ENCODE measurements at places on chromosomes 7 and 10.

DNA sequence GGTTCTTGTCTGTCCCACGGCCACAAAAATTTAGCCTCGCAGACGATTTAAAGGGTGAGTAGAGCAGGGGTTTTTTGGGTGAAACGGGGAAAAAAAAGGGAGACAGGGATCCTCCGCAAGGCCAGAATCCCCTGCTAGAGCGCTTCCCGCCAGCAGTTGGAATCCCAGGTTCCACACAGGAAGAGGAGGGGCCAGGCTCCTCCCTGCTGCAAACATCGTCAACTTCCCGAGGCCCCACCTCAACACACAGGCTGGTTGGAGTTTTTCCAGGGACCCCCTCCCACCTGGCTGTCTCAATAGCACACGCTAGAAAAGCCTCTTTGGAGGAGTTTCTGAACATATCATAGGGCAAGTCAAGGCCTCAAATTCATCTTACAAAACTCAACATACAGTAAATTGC lies 112.7 kb downstream of the MTERF1 start:
- no peak for DNase-seq

DNA sequence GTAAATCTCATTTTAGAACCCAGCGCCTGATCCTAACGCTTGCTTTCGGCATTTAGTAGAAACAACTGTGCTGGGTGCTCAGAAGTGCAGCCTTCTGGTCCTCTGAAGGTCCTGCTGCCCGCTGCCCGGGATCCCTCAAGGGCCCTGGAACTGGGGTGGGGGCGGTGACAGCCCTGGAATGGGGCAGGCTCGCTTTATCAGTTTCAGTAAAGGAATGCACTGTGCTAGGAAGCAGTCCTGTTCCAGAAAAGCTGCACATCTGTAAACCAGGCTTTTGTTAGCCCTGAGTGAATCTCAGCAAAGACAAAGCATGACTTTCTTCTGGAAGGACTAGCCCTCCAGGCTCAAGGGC lies 254.6 kb downstream of the TNS3 start:
- no peak for DNase-seq

GRCh38 chr7:47427051-47427643 lies 154.8 kb downstream of the TNS3 start:
- DNase-seq = no peak

DNA sequence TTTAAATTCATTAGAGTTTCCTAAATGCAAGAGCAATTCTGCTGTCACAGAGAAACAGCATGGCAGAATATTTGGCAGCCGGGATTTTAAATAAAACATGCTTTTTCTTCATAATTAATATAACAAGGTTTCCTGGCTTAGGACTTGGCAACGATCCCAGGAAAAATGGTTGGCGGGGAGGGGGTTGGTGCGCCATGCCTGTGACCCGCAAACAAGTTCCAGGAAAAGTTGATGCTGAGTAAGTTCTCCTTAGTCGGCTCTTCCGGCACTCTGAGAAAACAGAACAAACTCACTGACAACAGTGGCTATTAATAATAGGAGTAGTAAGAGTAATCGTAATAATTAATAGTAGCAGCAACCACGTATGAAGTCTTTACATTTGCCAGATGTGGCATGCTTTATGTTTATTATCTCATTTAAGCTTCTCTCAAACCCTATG lies 4.6 kb downstream of the HABP2 start:
- no peak for DNase-seq

- DNase-seq = no peak
Measured at GRCh38 chr10:110792476-110793125, 79.1 kb upstream of the PDCD4 start.

DNA sequence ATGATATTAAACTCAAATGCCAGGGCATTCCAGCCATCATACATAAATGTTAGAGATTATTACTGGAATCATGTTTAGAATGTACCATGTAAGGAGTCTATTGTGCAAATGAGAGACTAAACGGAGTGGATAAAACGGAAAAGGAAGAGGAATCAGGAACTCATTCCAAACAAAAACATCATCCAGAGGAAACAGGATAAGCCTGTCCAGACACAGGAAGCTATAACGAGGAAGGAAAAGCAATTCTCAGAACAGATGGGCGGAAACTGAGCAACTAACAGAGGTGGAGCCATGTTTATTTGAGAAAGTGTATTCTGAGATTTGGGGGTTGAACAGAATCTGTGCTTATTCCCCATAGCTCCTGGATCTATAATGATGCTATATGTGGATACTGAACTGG lies 52.3 kb upstream of the TRIM24 start:
- DNase-seq = no peak

GRCh38 chr10:33113466-33113865 lies 155.4 kb upstream of the ITGB1 start:
- DNase-seq = no peak

GRCh38 chr7:12708314-12708713 lies 20.9 kb downstream of the ARL4A start:
- DNase-seq = no peak

DNA sequence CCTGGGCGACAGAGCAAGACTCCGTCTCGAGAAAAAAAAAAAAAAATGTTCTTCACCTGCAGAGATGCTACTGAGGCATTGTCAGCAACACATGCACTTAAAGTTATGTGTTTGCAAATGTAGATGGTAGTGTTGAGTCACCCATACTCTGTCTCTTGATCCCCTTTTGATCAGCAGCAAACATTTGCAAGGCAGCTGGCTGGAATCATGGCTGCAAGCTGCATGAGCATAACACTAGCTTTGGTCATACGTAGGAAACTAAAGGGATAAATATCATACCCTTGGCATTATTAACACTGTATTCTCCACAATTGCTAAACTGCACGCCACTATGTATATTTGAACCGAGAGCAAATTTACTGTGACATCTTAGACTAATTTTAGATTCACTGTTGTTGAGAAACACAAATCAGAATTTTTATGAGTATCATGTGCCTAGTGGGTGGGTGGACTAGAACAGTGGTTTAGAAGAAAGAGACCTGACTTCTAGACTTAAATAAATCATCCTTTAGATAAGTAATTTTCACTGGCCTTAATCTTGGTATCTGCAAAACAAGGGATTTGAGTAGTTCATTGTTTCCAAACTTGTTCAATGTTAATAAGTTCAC lies 229.3 kb upstream of the MEOX2 start:
- no peak for DNase-seq

- DNase-seq = no peak
Measured at GRCh38 chr7:68065581-68065980, 1068.9 kb downstream of the TYW1 start.

DNA sequence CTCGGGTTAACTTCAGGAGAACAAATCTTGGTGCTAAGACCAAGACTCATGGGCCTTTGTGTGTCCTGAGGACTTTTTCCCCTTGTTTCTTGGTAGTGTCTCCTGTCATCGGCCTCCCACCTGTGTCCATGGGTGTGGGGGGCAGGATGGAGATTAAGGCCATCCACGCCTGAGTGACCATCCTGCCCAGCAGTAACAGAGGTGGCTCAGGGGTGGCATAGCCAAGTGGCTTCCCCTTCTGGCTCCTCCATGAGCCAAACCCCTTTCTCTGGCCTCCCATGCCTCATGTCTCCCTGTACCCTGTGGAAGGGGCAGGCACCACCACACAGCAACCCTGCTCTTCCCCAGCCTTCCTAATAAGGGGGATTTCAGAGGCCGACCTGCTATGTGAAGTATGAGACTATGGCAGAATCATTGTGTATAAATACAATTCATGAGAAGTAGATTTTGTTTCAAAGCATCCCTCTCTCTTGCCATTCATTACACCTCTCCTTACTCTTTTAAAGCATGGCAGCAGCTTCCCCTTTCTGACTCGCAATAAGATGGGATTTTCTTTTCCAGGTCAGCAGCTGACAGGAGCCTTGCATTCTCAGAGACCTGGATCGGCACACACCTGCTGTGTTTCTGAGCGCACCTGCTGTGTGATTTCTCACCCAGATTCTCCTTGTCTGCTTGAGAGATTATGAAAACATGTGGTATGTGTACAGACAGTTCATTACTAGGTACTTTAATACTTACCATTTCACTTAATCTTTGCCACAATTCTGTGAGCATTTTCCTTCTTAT lies 102.5 kb downstream of the XPNPEP1 start:
- no peak for DNase-seq

DNA sequence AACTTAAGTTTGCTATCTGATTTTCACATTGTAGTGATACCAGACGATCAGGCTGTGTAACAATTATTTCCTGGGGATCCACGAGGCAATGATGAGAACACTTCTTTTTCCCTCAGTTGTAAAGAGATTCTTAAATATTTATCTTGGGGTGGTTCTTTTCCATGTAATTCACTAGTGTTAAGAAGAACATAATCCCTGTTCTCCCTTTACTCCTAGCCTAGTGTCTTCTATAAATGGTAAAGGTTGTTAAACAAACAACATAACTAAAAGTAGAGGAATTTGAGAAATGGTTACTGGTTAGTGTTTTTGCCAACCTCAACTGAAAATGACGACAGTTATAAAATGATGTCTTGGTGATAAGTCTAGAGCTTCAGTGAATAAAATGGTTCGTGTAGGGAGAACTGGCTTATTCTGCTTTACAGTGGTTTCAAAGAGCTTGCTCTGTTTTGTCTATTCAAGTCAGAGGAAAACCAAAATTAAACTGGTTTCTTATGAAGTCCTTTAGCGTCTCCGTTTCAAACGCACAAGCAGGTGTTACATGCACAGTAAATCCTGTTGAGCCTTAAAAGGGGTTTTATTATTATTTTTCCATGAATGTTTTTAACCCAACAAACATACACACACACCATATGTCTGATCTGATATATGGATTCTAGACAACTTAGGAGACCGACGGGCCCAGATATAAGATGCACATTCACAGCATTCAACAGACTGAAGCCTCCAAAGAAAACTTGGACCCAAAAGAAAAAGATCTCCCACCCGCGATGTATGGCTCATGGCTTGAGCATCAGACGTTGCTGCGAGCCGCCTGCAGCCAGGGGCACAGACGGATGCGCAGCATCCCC lies 1.1 kb downstream of the TBX20 start:
- DNase-seq = no peak

DNA sequence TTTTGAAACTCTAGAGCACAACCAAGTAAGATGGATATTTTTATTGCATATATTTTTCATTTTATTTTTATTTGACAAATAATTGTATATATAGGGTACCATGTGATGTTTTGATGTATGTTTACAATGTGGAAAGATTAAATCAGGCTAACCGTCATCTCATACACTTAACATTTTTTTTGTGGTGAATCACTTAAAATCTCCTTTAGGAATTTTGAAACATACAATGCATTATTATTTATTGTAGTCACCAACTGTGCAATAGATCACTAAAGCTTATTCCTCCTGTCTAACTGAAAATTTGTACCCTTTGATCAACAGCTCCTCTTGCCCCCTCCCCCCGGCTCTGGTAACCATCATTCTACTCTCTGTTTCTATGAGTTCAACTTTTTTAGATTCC lies 77.2 kb downstream of the DNAH11 start:
- DNase-seq = no peak

GRCh38 chr7:143040209-143040715 lies 11.9 kb upstream of the OR6V1 start:
- DNase-seq = no peak

- DNase-seq = no peak
Measured at GRCh38 chr10:19572056-19572455, 244.2 kb upstream of the PLXDC2 start.
